ENCODE measurements at places on chromosomes 7 and 10.

DNA sequence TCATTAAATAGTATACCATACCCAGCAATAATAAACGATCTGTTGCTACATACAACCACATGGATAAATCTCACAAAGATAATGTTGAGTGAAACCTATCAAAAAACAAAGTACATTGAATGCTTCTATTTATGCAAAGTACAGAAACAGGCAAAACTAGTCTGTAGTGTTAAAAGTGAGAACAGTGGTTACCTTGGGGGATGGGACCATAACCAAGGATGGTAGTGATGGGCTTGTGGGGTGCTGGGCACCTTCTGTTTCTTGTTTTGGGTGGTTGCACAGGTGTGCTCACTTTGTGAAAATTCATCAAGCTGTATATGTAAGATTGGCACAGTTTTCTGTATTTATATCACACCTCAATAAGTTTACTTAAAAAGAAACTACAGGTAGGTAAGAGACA, 105.7 kb downstream of the ATE1 start:
- no peak for DNase-seq

- no peak for DNase-seq
These were observed 13.1 kb upstream of the SP8 start for GRCh38 chr7:20799566-20800366.

DNA sequence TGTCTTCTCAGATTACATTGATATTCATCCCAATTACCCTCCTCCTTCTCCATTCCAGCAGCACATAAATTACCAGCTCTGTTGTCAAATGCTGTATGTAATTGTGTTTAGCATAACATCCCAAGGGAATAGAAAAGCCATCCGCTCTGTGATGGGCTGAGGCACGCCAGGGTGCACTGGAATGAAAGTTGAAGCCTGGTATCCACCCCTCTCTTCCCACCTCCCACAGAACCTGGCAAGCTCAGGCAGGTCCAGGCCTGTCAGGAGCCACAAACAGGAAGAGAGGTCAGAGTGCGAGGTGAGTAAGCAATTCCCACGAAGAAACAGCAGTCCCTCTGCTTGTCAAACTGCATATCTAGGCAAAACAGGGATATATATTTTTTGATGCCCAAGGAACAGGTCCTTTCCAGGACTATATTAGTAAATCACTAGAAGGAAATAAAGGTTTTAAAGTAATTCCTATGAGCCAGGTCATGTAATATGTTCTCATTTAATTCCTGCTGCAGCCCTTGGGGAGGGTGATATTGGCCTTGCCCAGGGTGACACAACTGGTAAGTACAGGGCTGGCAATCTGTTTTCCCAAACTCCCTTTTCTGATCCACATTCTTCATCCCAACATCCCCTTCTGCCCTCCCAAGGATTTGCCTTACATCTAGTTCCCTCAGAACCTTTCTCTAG, 155.6 kb upstream of the GHITM start:
- no peak for DNase-seq

GRCh38 chr10:48231699-48232315, 42.7 kb downstream of the FRMPD2 start:
- DNase-seq: no peak

DNA sequence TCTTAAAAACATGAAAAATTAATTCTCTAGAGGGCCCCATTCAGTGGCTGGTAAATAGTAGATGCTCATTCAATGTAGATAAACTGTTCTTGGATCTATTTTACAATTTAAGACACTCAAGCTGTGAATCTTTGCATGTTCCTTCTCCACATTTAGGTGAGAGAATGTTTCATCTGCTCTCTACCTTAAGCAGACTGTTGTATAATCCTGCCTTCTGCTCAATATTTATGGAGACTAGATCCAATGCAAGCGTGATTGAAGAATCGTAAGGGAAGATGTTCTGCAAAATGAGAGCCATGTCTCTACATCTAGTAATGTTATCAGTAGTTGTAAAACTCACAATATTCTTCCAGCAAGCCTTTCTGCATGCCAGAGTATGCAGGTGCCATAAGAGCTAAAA, 115.0 kb upstream of the TEX47 start:
- no peak for DNase-seq

DNA sequence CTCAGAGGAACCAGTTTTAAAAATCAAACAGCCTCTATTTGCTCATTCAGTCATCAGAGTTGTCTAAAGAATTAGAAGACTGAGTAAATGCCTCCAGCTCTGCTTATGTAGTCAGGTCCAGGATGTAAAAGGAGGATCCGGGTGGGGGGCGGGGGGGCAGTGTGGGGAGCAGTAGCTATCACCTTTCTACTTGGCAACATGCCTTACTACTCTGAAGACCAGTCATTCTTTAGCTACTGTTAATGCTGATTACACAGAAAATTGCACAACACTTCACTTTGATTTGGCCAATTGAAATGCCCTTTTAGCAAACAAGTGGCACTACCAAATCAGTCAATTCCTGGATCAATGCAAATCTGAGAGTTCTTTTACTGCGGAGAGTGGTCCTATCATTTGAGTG, 164.2 kb downstream of the NXPH1 start:
- DNase-seq: no peak

GRCh38 chr10:102602272-102603045, 41.8 kb upstream of the TRIM8 start:
- no peak for DNase-seq

Data from AML-193 (cell line).